ENCODE measurements at places on chromosomes 1 and 21.

DNA sequence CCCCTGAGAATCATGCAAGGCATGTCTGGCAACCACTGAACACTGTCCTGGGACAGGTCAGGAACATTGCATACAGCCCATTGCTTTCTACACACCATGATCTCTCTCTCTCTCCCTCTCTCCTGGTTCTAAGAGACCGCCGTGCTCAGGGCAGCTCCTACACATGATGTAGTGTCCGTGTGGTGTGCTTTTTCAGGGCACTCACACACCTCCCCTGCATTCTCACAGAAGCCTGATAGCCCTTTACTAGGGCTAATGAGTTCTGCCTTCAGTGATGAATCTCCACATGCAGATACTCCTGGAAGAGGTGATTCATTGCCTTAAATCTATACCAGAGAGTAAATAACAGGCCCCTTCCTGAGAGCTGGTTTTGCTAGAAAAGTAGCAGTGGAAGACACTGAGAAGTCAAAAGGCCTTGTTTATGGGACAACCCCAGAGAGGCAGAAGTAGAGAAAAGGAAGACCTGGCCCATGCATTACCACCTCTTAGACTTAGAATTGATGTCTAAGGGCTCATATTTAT lies 7.2 kb upstream of the OLFML2B start:
- no peak for DNase-seq

DNA sequence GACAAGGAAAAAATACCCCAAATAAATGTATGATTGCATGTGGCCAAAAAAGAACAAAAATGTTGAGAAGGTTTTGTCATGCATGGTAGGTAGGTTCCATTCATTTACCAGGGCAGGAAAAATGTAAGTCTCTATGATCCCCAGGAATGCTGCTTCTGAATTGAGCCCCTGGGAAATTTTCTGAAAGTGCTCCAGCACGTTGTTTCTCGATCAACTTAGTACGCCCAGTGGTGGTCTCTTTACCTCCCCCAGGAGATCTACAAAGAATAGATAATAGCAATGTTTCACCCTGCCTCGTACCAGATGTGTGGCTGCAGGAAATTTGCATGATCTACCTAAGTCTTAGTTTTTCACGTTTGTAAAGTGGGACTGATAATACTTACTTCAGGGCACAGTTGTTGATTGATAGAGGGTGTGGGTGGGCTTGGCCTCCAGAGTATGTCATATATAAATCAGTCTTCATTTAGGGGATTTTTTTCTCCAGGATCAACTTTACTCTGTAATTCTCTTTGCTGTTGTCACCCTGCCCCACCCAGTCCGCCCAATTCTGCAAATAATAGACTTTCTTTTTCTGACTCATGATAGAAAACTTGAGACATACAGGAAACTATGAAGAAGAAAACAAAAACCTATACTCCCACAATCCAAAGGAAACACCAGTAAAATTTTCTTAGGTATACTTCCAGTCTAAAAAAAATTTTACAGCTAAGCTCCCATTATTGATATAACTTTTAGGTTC lies 462.0 kb upstream of the RUNX1 start:
- no peak for DNase-seq

- DNase-seq = no peak
These were observed 61.9 kb downstream of the HSPA13 start for GRCh38 chr21:14321042-14321441.

- DNase-seq = no peak
These were observed 97.4 kb downstream of the PRDM2 start for GRCh38 chr1:13797397-13797796.

DNA sequence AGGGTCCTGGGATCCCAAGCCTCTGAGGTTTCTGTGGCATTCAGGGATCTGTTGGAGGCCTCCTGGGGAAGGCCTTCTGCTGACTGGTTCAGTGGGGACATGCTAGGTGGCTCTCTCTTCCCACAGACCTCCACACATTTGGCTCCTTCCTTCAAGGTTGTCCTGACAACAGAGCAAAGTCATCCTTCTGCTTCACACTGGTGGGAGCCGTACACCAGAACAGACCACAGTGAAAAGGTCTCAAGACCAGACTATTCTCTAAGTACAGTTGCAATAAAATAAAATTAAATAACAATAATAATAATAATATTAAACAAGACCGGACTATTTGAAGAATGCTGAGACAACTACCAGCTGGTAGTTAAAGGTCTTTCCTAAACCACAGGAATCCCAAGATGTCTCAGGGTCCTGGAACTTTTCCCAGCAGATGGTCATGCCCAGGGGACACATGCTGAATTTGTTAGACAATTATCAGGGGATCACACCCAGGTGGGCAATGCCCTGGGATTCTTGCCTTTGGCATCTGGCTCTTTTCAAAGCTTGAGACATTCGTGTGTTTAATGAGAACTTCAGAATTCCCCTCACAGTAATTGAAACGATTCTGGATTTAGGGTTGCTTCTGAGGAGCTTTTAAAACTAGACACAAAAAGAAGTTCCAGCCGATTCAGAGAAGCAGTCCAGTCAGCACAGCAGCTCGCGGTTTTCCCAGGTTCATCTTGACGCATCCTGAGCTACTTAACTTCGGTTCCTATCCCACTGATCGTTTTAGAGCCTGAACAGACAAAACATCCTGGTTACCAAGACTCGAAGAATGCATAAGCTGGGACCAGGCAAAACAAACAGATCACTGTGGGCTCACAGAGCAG lies 22.9 kb downstream of the HTR1D start:
- peak; percentile 76 for DNase-seq

Data from T1000 (cell line).